ENCODE measurements at places on chromosomes 2 and 18.

DNA sequence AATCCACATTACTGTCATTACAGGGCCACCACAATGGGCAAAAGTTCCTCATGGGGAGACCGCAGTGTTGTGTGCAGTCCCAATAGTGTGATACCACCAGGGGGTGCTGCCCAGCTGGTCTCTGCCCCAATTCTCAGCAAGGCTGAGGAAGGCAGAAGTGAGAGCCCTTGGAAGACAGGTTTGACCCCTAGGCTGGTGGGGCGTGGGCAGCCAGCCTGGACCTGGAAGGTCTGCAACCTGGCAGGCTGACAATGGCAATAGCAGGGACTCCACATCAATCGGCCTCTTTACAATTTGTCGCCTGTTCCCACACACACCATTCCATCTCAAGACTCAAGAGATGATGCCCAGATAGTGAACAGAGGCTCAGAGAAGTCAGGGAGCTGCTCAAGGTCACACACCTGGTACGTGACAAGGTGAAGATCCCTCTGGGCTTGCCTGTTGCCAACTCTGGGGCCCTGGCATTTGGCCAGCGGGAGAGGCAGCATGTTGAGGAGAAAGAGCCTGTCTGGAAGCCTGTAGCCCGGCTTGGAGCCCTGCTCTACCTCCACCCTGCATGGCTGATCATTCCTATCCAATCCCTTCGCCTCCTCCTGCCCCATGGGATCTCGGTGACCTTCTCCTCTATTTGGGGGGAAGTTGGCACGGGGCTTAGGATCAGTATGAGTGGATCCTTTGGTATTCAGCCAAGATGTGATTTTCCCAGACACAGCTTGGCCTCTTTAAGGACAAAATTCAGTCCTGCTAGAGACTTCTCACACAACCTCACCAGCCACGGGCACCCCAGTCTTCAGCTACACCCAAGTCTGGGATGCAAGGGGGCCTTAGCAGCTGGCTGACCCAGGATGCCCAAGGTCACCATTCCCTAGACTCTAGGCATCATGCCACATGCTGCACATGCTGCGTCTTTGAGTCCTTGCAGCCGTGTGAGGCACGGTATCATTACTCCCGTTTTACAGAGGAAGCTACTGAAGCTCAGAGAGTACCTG, 2.9 kb upstream of the ATOH8 start:
- DNase-seq, result peak; percentile 11

DNA sequence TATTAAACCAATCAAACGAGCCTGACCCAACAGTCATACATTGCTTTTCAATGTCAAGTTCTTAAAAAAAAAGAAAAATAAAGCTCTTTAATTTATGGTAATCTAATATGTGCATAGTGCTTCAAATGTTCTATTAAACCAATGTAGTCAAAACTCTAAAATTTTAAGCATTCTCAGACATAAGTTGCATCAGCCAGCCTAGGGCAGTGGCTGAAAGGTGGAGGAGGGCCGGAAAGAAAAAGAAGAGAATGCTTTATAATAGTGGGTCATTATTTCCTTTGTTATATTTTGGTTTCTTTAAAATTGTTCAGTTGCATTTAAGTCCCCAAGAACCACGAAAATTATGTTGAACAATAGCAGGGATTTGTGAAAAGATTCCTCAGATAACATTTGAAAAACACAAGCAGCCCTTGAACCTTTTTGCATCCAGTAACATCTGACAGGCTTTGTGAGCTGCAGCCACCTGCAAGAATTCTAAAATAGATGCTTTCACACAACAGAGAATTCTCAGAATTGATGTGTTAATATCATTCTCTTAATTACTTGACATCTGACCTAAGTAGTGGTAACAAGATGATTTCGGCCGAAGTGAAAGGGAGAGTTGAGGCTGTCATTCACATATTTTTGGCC, 252.1 kb downstream of the CDCA7 start:
- no peak for DNase-seq

DNA sequence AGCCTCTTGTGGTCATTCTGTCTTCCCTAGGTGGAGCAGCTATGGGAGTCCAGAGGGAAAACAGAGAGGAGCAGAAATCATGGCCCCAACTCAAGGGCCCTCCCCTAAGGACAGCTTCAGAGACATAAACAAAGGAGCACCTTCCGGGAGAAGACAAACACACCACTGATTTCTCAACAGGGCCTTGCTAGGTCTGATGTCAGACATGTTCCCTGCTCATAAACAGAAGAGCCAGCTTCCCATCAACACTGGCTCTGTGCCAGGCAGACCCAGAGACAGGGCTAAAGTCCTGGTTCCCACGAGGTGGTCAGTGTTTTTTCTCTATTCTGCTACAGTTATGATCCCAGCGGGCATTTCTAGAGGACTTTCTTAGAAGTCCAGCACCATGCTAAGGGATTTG, 19.3 kb downstream of the CXCR2 start:
- DNase-seq, result no peak

GRCh38 chr18:70452501-70452900, 163.7 kb downstream of the SOCS6 start:
- no peak for DNase-seq

GRCh38 chr18:44884431-44884830, 203.7 kb downstream of the SETBP1 start:
- DNase-seq, result no peak

DNA sequence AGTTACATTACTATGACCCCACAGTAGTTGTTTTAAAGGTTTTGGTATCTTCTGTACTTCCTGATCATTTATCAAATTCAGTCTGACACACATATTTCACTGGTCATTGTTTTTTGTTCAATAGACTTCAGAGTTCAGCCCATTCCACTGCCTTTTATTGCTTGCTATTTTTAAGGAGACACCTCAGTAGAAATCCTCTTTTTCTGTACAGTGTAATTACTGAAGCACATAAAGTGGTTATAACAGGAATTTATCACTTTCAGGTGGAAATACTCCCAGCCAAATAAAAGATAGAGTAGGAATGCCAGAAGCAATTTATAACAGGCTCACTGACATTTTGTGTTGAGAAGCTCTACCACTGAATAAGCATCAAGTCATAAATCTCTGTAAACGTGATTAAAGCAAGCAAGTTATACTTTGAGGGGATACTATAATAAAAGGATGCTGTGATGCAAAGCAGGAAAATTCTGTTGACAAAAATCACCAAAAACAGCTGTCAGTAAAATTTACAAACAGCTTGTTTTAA, 6.6 kb upstream of the BARD1 start:
- no peak for DNase-seq

GRCh38 chr18:54261894-54262293, 7.4 kb upstream of the POLI start:
- no peak for DNase-seq

DNA sequence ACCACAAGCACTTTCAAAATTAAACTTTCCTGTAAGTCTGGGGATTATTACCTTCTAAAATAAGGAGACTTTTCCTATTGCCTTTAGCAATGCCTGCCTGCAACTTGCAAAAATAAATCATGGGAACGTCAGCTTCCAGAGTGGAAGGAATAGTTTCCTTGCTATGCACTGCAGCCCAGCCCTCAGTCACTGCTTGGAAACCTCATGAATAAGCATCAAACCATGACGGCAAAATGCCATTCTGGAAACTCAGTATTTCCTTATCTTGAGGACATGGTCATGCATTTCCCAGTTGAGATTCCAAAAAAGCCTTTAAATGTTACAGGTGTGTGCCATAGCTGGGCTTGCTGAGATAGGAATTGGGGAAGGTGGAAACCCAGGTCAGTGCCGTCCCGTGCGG, 84.2 kb upstream of the OTOS start:
- no peak for DNase-seq

DNA sequence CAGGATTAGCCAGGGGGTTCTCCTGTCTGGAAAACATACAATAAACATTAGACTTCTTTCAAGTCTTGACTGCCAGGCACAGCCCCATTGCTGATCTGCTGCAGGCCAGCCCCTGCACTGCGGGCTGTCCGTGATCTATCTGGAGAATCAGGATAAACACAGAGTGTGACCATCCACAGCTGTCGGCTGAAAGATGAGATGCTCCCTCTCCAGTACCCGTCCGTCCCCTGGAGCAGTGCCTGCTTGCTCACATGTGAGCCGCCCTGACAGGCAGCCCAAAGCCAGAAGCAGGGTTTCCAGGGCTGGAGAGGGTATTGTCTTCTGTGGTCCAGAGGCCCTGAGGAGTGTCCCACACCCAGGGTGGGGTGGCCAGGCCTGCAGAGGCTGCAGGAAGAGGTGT, 46.1 kb upstream of the FOSL2 start:
- no peak for DNase-seq

DNA sequence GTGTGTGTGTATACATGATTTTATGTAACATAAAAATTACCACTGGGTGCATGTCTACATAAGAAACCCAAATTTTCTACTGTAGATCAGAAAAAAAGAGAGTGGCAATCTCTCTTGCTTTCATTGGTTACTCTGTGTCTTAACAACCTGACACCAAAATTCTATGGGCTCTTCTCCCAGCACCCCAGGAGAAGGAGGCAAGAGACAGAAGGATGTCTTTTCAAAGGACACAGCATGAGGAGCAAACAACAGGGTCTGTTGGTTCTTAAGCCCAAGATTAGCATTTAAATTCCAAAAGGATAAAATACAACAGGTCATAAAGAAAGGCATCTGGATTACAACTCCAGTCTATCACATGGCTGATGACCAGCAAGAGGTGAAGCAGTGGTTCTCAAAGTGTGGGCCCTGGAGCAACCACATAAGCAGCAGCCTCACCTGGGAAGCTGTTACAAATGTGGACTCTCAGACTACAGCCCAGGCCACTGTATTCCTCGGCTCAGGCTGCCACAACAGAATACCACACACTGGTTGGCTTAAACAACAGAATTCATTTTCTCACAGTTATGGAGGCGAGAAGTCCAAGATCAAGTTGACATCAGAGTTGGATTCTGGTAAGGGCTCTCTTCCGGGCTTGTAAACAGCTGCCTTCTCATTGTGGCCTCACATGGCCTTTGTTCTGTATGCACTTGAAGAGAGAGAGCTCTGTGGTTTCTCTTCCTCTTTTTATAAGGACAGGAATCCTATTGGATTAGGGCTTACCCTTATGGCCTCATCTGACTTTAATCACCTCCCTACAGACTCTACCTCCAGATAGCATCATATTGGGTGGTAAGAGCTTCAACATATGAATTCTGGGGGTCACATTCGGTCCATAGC, 79.8 kb upstream of the RNF152 start:
- no peak for DNase-seq

GRCh38 chr2:231579560-231579959, 13.1 kb upstream of the TEX44 start:
- DNase-seq, result no peak

GRCh38 chr2:221467610-221468009, 104.5 kb downstream of the EPHA4 start:
- no peak for DNase-seq

DNA sequence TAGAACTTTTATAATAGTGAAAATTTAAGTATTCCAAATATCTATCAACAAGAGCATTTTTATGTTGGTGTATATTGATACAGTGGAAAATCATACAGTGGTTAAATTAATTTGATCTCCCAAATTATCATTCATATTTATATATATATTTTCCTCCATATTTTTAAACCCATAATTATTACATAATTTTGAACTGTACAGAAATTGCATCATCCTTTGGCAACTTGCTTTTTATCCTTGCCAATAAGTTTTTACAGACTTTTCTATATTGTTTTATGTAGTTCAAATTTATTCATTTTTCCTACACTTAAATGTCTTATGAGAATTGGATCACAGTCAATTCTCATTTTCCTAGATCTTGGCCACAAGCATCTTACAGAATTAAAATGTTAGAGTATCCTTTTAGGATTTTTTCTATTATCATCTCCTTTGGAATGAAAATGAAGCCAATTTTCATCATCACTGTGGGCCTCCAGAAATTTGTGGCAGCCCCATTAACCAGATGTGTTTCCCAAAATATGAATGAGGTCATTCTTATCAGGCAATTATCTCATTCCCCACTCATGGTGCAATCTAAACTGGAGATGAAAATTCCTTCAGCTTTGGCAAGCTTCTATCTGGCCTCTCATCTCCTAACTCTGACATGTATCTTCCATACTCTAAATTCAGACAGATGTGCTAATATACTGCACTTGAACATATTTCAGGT, 94.2 kb upstream of the DLGAP1 start:
- no peak for DNase-seq

DNA sequence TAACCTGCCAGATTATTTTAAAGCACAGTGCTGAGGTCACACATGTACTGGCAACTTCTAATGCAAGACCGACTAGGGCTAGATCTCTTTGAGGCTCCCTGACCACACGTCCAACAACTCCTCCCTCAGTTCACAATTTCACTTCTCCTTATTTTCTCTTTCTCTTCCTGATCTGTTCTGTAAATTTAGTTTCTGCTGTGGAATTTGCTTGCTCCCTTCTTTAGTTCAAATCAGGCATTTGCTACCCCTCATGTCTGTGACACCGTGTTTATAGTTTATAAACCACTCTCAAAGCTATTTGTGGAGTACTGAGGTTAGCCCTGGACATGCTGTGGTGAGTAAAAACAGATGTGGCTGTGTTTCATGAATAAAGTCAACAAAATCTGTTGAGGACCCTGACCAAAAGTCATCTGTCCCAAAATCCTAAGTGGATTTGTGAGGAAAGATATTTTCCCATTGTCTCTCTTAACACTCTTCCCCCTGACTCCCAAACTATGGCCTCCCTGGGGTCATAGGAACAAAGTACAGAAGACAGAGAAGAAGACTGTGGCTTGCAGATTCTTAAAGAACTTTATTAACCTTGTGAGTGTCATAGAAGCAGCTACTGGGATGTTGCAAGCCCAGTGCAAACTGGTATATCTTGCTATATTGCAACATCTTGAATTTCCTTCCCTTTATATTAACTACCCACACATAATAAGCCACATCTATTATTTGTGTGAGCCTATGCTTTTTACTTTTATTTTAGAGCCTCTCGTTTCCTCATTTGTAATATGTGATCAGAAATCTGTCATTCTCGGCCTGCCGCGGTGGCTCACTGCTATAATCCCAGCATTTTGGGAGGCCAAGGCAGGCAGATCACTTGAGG, 3.5 kb upstream of the NAGK start:
- no peak for DNase-seq

DNA sequence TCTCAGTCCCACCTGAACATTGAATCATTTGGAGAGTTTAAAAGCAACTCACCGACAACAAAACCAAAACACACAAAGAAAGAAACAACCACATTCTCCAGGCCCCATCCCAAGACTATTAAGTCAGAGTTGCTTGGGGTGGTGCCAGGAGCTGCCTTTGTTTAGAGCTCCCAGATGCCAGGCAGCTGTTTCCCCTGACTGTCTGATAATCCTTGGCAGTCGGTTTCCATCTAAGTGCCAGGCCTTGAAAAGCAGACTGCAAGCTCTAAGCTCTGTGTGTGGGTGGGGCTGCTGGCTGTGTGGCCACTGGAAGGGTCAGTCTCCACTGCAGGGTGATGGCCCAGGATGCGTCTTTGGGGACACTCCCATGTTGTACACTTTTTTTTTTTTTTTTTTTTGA, 255.3 kb upstream of the AGAP1 start:
- DNase-seq, result no peak

GRCh38 chr2:42079737-42080287, 32.0 kb downstream of the PKDCC start:
- DNase-seq, result no peak

- DNase-seq, result no peak
These were observed 39.9 kb downstream of the PRKCE start for GRCh38 chr2:45691171-45691999.

- no peak for DNase-seq
These were observed 250.7 kb downstream of the VAPA start for GRCh38 chr18:10164271-10165071.
